ENCODE measurements at places on chromosomes 11 and 22. TPM values are rescaled to one million over a fixed set of nuclear protein-coding genes. Genes with fewer than 3 reads are reported as not detected.

DNA sequence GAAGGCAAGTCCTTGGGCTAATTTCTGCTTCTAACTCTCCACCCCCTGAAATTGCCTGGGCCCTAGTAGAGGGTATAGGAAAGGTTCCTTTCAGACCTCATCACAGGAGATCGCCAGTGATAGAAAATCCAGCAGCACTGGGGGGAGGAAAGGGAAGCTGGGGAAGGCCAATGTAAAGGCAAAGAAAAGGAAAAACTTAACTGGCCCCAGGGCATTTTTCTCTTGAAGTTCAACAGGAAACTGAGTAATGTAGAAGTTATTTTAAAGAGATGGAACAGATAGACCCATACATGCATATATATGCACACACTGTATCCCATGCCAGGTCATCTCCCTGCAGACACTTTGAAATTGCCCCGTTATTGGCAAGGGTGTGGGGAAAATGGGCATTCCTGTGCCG, 134.0 kb downstream of the TRIM44 start:
- no peak for DNase-seq

GRCh38 chr11:46506483-46506791, 87.4 kb downstream of the AMBRA1 start:
- DNase-seq: no peak

ZNF202 gene
- 18.4 TPM for total RNA-seq

GRCh38 chr11:118436639-118437207, 431 bp downstream of the KMT2A start:
- peak; percentile 60 for DNase-seq

GRCh38 chr11:57370941-57371340, 10.0 kb downstream of the PRG3 start:
- DNase-seq: no peak

DNA sequence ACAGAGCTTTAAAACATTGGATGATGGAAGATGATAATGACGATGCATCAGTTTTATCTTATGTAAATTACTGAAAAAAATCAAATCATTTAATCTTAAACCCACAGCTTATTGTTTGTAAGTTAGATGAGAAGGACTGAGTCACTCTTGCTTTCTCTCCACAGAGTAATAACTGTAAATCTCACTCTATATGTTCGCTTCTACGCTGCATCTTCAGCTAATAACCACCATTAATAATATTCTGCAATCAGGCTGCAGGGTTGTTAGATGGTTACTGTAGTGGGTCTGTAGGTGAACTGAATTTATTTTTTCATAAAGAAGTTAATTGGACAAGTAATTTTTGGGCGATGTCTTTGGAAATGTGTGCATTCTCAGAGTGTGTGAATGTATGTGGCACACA, 260.0 kb downstream of the FAT3 start:
- no peak for DNase-seq

GRCh38 chr11:293271-293851, 4.4 kb downstream of the PGGHG start:
- peak; percentile 46 for DNase-seq

SLC22A12 gene
- total RNA-seq: not detected

GRCh38 chr22:33774781-33775180, 145.5 kb downstream of the LARGE1 start:
- DNase-seq: no peak

DNA sequence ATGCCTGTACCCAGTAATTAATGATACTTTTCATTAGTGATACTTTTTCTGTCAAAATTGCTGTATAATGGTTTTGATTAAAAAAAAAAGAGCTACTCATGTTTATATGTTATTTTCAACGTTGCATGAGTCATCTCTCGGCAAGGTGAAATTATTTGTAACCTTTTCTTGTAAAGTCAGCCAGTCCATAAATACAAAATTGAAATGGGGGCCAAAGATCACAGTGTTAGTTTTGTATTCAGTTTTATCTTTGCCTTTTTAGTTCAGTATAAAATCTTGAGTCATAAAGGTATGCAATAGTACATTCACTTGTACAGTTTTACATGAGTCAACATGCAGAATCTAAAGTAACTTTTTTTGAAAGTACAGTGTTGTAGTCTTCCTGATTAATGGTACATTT, 4.3 kb downstream of the ARHGEF12 start:
- DNase-seq: no peak

TNNT3 gene
- 1.6 TPM for total RNA-seq

GRCh38 chr11:113632981-113633380, 73.1 kb downstream of the TMPRSS5 start:
- DNase-seq: no peak

DNA sequence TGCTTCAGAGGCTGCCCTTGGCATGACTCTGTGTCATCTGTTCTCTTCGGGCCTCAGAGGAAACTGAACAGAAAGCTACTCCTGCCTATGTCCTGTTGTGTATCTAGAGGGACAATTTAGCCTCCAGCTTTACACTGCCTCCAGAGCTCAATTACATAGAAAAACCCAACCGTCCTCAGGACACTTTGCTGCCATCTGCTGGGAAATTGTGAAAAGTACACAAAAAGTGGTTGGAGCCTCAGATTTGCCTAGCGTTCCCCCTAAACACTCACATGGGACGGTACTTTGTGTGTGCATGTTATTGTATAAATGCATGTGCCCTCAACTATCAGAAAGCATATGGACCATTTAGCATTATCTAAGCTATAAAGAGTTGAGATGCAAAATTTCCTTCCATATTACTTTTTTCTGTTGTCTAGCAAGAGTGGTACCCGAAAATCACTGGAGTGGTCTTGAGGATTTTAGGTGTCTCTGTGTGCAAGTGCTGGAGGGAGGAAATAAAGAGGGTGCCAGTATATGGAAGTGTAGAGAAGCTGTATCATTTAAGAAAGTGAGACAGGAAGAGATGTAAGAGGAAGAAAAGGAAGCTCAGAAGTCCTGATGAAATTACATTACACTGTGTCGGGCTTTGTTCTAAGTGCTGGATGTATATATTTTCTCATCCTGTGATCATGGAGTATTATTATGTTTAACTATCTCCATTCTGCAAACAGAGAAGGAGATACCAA, 8.7 kb upstream of the MS4A4E start:
- peak; percentile 11 for DNase-seq

- no peak for DNase-seq
These were observed 28.8 kb downstream of the TOM1 start for GRCh38 chr22:35328472-35328885.

GRCh38 chr22:36325154-36326031, 62.4 kb downstream of the MYH9 start:
- DNase-seq: no peak

DNA sequence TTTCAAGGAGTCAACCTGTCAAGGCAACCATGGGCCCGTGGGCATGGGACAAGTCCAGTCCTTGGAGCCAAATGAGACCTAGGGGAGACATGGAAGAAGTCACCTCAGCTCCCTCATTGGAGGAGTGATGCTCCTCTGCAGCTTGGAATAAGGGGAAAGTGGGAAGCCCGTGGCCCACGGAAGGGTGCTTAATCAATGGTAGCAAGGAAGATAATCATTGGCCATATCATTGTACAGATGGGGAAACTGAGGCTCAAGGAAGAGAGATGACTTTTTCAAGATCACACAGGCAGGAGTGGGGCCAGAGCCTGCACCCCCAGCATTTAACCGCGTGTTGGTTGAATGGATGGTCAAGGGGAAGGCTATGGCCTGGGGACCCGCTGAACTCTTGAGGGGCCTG, 133.0 kb downstream of the OSBP2 start:
- DNase-seq: no peak

DNA sequence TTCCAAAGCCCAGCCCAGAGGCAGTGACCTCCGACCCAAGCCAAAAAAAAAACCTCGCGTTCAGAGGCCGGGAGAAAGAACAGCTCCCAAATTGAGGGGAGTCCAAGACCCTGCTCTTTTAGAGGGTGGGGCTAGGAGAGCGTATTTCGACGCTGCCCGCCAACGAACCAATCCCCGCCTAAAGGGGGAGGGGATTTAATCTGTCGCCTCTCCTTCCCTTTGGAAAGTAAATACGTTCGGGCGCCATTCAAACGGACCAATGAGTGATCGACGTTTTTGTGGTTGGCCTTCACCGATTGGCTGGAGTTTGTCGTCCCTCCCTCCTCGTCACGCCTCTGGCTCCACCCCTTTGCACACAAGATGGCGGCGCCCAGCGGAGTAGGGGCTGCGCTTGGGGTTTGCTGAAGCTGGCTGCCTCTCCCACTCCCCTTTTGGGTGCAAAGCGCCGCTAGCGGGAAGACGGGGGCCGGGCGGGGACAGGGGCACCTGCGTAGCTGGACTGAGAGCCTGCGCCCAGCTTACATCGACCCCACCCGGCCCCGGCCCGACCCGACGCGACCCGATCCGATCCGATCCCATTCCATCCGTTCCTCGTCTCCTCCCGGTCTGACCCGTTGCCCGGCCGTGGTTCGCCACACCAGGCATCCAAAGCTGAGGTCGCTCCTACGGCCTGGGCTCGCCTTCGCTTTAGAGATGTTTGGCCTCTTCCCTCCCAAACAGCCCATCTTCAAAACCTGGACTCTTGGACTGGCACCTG, at the start of gene RNF26:
Gene RNF26 (plus strand): TSS at position 354 of the 757 bp plus-strand sequence. CDS start 596 bp downstream, outside the sequence.
- DNase-seq: peak; percentile 95

- DNase-seq: no peak
These were observed 111.4 kb downstream of the SPON1 start for GRCh38 chr11:14073849-14074476.

- DNase-seq: no peak
These were observed 3.5 kb downstream of the PLXNB2 start for GRCh38 chr22:50303848-50304527.

VSIG2 gene
- 0.40 TPM for total RNA-seq

DNA sequence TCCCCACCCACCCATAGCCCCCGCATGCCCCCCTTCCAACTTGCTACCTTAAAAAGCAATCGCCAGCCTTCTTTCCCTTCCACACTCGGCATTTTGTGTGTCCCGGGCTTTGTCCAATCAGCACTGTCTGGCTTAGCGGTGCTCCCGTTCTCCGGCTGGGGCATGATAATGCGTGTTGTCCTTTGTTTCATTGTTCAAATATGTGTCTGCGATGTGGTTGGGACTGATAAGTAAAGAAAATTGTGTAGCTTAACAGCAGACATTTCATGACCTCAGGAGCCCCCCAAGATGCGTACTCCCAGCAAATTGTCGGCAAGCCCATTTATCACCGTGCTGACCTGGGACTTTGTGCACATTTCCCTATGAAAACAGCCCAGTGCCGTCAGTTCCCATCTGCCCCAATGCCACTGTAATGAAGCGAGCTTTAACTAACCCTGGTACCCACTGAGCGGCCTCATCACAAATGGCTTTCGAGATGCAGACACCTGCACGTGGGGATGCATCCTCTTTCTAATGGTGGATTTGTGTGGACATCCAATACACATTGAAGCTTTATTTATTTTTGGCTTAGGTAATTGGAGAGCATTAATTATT, 167.0 kb upstream of the E2F8 start:
- DNase-seq: no peak

GRCh38 chr22:39917197-39917643, 16.3 kb downstream of the GRAP2 start:
- DNase-seq: no peak

DNA sequence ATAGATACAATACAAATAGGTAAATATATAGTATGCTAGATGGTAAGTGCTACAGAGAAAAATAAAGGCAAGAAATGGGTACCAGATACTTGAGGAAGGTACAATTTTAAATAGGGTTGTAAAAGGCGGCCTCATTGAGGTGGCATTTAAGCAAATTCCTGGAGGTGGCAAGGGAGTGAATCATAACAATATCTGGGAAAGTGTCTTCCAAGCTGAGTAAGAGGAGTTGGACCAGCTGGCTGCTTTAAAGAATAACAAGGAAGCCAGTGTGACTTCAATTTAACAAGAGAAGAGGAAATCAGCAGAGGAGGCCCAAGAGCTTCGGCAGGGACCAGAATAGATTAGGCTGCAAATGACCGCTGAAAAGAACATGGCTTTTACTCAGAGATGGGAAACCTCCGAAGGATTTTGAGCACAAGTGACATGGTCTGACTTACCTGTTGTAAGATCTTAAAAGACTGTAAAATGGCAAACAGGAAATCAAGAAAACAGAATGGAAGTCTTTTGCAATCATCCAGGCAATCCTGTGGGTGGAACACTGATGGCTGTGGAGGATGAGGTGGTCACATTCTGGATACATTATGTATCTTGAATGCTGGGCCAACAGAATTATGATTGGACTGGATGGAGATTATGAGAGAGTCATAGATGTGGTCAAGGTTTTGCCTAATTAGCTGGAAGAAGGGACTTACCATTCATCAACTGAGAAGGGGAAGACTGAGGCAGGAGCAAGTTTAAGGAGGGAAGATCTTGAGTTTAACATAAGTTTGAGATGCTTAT, 77.2 kb downstream of the RDX start:
- DNase-seq: no peak

GRCh38 chr22:18044548-18045271, 20.3 kb upstream of the MICAL3 start:
- DNase-seq: no peak

DNA sequence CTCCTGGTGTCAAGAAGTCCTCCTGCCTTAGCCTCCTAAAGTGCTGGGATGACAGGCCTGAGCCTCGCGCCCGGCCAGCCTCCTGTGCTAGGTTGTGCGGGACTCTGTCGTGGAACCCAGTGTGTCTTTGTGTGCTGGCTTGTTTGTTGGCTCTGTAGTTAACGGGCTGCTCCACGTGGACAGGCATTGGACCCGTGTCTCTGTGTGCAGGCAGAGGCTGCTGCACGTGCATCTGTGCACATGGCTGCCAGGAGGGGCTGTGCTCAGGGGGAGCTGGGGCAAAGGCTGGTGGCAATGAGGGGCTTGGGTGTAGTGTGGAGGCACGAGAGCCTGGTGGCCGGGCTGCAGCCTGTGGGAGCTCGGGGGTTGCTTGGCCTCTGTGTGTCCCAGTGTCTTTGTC, 121.3 kb upstream of the ALDH3B2 start:
- no peak for DNase-seq

- no peak for DNase-seq
These were observed 5.1 kb downstream of the GRAMD4 start for GRCh38 chr22:46625113-46625842.

DNA sequence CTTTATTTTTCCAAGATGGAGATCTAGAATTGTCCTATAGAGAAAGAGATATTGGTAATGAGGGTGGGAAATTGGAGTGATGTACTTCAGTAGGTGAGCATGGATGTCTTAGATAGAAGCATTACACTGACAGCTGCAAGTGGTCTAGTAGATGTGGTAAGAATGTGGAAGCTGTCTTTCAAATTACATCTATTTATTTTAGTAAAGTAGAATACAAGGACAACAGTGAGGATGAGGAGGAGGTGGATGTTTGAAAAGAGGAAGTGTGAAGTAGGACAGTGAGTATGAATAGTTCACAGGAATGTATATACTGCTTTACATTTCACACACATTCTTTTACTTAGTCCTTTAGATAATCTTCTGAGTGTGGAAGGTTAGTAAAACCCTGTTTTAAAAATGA, 64.2 kb downstream of the HIPK3 start:
- DNase-seq: no peak
